ENCODE measurements at places on chromosomes 5 and 9.

- DNase-seq, result no peak
These were observed 182.7 kb downstream of the GNAQ start for GRCh38 chr9:77848897-77849296.

DNA sequence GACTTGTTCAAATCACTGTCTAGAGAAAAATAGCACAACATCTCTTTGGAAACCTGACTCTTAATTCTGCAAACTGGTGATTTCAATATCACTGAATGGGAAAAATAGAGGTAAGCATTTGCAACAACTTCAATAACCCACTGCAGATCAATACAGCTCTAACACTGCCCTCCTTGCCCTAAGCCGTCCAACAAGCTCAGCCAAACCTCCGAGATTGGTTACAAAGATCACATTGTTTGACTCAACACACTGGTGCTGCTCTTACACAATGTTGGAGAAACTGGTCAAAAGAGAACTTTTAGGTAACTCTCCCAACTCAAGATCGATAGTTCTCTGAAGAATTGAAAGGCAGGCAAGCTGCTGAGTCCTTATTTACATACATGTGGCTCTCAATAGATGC is 150.4 kb downstream of the SPOCK1 start:
- DNase-seq, result no peak

DNA sequence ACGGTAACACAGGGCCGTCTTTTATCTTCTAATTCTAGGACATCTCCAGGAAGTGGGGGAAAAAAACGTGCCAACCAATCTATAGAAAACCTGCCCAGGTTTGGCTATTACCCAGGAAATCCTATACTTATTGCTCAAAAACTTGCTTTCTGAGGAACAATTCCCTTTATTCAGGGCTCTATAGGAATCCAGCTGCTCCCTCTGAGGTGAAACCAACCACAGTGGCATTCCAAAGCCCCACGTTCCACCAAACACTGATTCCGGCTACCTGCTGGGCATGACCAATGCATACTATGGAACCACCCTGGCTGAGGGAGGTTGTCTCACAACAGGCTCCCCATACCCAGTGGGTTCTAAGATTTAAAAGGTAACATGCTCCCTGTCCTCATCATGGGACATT is 57.6 kb downstream of the GLIS3 start:
- no peak for DNase-seq

DNA sequence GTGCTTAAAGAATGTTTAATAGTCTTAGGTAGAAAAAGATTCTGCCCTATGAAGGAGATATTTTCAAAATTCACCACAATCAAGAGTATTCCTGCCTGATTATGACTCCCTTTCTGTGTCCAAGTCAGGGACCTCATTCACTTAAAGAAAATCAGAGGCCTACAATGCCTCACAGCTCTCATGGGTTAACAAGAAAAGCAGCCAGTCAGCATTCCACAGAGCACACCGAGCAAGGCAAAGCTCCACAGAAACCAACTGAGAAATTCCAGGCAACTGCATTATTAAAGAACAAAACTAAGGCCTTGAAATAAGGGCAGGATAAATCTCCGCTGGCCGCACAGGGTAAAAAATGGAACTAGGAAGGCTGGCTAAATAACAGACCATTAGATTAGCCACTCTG is 161.1 kb downstream of the TARS1 start:
- DNase-seq, result no peak

DNA sequence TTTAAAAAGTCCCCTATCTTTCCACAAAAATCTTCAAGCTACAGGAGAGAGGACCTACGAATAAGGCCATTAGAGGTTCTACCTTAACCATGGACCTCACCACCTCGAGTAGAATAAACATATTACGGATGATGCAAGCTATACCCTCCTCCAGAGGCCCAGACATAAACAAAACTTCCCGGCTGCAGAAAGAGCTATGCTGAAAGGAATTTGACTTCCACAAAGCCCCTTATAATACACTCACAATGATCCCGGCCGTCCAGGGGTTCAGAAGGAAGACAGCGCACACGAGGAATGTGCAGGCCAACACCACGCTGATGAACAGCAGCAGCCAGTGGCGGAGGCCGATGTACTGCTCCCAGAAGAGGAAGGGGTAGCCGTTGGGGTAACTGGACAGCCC is 59.0 kb downstream of the PTCH1 start:
- no peak for DNase-seq

DNA sequence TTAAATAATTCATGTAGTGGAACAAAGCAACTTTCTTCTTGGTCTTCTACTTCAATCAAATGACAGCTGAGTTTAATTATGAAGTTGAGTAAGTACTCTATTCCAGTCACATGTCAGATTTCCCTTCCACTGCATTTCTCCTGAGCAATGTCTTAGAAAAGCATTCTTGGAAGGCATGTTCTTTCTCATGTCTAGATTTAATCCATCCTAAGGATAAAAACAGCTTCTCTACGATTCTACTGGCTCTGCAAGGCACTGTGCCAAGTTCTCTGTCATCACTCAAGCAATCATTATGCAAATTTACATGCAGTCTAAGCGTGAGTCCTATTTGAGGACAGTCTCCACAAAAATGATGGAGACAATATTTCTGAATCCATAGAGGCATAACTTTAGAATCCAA is 142.4 kb downstream of the YIPF5 start:
- DNase-seq, result no peak

- DNase-seq, result peak; percentile 63
These were observed 1.5 kb upstream of the RFX3 start for GRCh38 chr9:3526997-3527940.

DNA sequence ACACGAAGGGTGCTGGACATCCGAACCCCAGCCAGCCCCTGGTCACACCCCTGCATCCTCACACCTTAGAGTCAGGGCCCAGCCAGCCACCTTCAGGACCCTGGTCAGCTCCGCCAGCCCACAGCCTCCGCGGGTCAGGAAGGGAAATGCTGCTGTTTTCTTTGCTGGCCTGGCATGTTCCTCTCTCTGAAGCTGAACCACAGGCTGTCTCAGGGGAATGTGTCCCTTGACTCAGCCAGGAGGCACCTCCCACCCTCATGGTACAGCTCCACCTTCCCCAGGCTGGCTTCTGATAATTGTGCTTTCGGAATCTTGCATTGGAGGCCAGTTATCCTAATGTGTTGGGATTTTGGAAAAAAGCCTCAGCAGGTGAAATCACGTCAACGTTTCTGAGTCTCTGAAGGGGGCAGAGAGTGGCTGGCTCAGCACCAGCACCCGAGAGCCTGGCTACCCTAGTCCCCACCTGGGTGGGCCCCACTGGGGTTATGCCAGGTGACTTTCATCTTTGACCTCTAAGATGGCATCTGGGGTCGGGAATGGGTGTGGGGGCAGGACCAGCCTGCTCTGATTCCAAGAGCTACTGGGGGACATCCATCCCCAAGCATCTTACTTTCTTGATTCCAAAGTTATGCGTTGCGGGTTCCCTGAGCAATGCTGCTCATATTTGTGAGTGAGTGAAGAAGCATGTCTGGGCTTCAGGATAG is 9.8 kb upstream of the OLFM1 start:
- DNase-seq, result no peak

- DNase-seq, result no peak
These were observed 34.9 kb upstream of the FGF1 start for GRCh38 chr5:142720641-142721271.

GRCh38 chr5:125685771-125686170 is 737.4 kb upstream of the GRAMD2B start:
- no peak for DNase-seq

- DNase-seq, result no peak
These were observed 3.1 kb downstream of the RHOBTB3 start for GRCh38 chr5:95734187-95734586.

GRCh38 chr5:57750282-57750681 is 267.7 kb upstream of the ACTBL2 start:
- no peak for DNase-seq

- DNase-seq, result no peak
These were observed 7.1 kb downstream of the NFX1 start for GRCh38 chr9:33297432-33297831.

DNA sequence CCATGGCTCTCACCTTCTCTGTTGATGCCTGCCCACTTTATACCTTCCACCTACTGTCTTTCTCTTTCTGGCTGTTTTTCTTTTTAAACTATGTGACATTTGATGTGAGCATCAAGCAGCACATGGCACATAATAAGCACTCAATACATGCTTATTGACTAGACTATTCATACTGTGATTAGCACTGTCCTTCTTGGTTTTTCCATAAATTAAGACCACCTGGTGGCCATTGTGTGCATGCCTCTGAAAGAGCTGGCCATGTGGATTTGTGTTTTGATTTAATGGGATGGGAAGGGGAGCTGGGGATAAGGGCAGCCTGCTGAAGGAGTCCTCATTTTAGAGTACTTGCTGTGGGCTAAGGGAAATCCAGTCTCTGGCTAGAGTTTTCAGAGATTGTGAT is 79.4 kb downstream of the ARHGEF28 start:
- no peak for DNase-seq

GRCh38 chr9:126302730-126303129 is 23.9 kb upstream of the MVB12B start:
- no peak for DNase-seq

GRCh38 chr5:136232316-136232715 is 39.4 kb upstream of the SMIM32 start:
- DNase-seq, result no peak

GRCh38 chr9:21813575-21814473 is 11.4 kb downstream of the MTAP start:
- no peak for DNase-seq

- no peak for DNase-seq
These were observed 23.2 kb downstream of the FGD3 start for GRCh38 chr9:92970467-92970923.

DNA sequence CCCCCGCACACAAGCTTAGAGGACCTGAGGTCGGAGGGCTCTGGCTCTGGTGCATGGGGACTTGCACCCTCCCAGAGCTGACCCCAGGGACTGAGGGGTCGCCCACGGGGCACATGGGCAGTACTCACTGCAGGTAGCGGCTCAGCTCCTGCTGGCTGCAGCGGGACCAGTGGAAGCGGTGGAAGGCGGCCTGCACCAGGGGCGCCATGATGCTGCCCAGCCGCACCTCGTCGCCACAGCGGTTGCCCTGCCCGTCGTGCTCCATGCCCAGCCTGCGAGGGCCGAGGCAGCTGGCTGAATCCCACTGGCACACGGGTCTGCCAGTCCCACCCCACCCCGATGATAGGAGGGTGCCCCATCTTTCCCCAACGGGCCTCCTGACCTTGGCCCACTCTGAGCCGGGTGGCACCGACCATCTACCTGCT is 93.8 kb downstream of the ZNF354C start:
- DNase-seq, result no peak

DNA sequence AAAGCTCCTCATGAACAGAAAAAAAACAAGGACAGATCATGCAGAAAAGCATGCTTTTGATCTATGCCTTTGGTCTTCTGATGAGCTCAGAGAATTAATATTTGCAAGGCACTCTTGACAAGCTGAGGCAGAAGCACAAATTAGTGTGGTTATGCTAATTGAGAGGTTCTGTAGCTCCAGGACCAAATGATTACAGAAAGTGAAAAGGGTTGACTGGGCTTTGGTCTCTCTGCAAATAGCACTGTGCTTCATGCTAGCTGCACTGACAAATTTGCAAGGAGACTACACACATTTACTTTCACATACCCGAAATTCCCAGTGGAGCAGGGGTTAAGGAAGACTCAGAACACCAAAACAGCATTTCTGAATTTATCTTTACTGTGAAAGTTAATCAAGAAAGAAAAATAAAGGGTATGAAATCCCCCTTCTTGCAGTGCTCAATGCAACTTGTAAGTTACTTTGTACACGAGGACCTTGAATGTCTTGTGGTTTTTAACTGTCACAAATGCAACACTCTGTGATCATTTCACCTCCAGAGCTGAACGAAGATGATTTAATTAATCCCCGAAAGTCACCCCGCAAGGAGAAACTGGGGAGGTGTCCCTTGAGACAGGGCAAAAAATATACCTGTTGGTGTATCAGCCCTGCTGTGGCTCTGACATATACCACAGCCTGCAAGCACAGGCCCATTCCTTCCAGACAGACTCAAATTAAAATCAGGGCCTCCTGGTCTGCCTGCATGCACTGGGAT is 11.9 kb downstream of the RAPGEF1 start:
- peak; percentile 69 for DNase-seq

DNA sequence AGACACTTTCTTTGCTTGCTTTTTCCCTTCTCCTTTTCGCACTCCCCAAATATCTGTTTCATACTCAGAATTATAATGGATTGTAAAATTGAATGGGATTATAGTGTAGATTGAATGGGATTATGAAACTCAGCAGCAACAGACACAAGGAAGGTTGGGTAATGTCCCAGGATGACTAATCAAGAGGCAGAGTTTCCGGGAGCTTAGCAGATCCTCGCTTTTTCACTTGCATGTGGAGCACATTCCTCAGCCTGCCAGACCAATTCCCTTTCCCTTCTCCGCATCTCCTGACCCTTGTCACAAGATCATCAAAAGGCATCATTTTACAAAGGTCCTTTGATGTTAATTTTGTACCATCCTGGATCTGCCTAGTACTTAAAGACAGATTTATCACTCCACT is 55.1 kb upstream of the SLC1A1 start:
- no peak for DNase-seq

- DNase-seq, result no peak
These were observed 145.0 kb downstream of the EGFLAM start for GRCh38 chr5:38403406-38403805.

DNA sequence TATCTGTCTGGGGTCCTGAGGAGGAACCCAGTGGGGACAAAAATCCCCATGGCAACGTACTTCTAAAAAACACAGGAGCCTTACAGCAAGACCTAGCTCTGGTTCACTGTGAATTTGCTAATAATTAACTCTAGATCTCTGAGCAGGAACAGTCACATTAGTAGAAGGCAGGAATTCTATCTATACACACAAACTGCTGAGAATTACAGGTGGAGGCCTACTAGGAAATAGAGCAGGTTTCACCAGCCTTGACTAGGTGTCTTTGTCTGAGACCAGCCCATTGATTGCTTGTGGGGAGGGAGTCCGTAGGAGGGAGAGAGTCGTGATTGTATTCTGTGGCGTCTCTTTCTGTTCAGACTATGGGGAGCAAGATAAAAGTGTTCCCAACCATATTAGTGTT is 44.8 kb downstream of the PRLR start:
- DNase-seq, result no peak

DNA sequence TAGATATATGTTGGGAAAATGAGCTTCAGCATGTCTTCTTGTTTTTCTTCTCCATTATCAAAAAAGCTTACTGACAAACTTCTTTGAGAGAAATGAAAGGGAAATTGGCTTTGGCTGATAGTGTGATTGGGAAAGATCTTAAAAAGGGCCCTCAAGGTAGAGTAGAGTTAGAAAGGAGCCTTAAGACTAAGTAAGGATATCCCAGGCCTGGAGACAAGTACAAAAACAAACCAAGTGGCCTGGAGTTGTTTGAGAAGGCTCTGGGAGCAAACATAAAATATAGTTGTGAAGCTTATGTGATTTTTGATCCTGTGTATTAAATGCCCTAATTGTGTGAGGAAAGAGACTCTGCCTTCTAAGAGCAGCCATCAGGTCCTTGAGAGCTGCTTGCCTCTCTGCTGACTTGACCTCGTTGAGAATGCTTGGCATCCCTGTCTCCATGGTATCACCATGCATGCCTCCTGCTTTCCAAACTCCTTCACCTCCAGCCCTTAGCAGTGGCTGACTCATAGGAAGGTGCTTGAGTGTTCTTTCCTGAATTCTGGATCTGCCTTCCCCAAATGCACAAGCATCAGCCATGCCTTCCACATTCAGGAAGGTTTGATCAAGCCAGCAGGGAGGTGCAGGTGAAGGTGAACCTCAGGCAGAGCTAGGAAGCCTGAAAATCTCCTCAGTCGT is 78.9 kb downstream of the SMARCA2 start:
- DNase-seq, result no peak

GRCh38 chr5:14138608-14139540 is 4.3 kb upstream of the TRIO start:
- DNase-seq, result no peak

Measured in stimulated activated effector memory CD8-positive, alpha-beta T cell treated with anti-CD3 and anti-CD28 coated beads, Interleukin-12 subunit alpha, Interleukin-12 subunit beta, amount 100 ng/mL, for 72 hours (primary cell).